ENCODE measurements at places on chromosomes 6 and 20.

DNA sequence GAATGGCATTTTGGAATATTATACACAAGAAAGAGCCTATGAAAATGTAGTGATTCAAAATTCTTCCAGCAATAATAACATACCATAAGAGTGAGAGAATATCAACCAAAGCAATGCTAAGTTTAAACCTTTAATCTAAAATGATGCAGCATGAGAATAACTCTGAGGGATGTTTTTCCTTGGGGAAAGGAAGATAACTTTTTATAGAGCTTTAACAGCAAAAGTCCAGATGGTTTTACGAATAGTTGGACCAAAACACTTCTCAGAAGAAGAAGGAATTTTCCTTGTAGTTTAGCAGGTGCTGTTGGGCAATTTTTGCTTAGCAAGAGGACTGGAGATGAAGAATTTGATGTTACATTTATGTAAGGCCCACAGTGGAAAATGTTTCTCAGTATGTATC lies 1503.2 kb downstream of the HACE1 start:
- DNase-seq: no peak

DNA sequence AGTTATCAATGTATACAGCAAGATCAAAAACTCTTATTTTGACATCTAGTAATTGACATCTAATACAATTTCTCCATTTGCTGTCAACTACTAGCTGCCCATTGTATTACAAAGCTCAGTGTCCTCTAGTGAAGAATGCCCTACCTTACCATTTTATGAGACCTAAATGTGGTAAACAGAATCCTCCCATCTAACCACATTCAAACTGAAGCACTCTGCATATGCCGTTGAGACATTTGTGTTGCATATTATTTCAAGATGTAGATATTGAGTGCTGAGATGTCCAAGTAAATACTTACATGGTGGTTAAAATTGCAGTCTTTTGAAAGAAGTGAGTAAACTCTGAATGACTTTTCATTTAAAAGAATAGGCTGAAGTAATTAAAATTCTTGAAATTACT lies 597 bp upstream of the GLYATL3 start:
- DNase-seq: no peak

- DNase-seq: no peak
These were observed 51.9 kb downstream of the KCNQ2 start for GRCh38 chr20:63420359-63421093.

DNA sequence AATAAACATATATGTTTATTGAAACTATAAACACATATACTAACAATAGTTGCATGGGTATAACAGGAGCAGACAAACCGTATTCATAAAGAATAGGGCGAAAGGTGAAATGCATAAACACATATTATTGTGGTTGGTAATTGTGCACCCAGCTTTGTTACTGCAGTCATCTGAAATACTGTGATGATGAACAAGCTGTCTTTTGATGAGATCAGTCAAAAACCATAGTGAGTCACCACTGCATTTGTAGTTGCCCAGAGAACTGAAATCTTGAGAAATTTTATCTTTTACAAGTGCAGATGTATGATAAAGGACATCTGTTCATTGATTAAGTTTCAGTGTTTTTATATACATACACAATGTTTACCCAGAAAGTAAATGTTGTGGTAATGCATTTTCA lies 133.7 kb downstream of the MYO6 start:
- DNase-seq: no peak

DNA sequence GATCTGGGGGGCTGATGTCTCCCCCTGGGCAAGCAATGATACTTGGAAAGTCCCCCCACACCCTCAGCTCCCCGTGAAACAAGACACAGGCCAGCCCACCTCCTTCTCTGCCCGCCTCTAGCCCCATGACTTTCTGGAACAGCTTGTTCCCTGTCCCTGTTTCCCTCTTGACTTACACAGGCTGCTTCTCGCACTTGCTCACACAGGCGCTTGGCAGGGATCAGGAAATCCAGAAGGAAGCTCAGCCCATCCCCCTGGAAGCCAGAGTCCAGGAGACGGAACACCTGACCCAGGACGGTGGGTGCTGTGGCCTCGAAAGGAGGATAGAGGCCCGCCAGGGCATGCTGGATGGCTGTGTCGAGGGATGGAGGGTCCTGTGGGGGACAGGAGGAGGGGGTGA lies 14.8 kb downstream of the KIAA1755 start:
- DNase-seq: no peak

- DNase-seq: no peak
These were observed 55.8 kb upstream of the SMOC2 start for GRCh38 chr6:168385037-168385759.

DNA sequence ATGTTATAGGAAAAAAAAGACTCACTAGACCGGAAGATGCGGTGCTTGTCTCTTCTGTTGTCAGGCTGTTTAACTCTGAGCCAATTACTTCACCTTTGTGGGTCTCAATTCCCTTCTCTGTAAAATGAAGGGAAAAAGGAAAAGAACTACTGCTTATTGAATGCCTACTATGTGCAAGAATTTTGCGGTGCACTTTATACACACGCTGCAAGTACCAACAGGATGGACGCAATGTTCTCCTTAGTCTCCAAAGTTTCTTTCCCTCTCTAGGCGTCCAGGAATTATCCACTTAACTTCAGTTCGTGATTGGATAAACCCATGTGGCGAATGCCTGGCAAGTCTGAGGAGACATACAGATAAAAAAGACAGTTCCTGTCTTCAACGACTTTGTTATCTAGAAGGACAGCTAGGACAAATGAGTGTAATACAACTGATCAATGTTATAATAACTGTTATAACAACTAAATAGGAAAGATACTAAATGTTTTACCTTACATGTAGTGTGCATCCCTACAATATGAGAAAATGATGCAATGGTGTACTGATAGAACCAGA lies 69.0 kb upstream of the JARID2 start:
- DNase-seq: no peak

DNA sequence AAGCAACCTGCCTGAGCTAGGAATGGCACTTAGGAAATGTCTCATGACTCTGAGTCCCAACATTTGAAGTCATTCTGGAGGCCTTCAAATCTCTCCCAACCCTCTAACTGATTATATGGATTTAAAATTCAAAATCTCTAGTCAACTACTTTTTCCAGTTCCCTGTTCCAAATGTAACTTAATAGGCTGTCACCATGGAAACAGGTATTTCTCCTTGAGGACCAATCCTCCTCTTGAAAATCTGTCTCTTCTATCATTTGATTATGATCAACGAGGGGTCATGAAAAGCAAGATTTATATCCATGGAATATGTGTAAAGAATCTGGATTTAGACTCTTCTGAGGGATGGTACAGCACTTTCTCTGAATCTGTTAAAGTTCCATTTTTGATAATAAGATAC lies 127.3 kb upstream of the DTNBP1 start:
- DNase-seq: no peak

- DNase-seq: no peak
These were observed 40.4 kb upstream of the TINAG start for GRCh38 chr6:54267798-54268197.

- no peak for DNase-seq
These were observed 13.3 kb upstream of the ZNFX1 start for GRCh38 chr20:49291200-49291599.

DNA sequence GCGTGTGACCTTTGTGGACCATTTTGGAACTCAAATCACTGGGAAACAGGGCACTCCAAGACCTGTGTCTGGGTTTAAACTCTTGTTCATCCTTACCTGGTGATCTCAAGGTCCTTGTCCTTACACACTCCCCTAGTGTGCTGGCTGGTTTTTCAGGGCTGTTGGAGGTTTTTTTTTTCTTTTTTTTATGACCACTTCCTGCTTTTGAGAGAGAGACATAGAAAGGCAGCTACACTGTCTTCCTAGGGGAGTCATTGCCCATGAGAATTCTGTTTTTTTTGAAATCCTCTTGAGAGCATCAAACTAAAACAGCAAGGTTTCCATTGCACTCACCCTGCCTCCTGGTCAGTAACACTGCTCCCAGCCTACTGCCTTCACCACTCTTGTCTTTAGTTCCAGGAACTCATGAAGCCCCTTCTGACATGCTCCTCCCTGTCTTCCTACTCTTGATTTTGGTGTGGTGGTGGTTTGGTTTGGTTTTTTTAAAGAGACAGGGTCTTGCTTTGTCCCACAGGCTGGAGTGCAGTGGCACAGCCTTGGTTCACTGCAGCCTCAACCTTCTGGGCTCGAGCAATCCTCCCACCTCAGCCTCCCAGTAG lies 28.6 kb downstream of the PRPH2 start:
- no peak for DNase-seq

- DNase-seq: no peak
These were observed 398.4 kb downstream of the BTBD9 start for GRCh38 chr6:38241200-38241871.
